Osteocyte (in vitro differentiated cells): ENCODE measurements at places on chromosomes 11 and 22.

DNA sequence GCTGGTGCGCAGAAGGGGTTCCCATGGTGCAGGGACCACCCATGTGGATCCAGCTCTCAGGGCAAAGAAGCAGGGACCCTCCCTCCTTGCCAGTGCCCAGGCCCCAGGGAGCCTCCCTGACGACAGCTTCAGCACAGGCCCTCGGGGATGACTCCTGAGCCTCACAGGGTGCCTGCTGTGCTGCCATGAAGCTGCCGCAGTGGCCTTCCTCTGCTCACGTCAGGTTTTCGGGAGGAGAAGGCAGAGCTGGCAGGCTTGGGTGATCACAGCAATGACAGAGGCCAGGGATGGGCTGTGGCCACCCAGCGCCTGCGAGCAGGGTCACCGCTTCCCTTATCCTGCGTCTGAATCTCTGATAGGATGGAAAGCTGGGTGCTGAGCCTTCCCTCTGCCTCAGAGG lies 276.2 kb downstream of the BRD1 start:
- DNase-seq, result no peak

DNA sequence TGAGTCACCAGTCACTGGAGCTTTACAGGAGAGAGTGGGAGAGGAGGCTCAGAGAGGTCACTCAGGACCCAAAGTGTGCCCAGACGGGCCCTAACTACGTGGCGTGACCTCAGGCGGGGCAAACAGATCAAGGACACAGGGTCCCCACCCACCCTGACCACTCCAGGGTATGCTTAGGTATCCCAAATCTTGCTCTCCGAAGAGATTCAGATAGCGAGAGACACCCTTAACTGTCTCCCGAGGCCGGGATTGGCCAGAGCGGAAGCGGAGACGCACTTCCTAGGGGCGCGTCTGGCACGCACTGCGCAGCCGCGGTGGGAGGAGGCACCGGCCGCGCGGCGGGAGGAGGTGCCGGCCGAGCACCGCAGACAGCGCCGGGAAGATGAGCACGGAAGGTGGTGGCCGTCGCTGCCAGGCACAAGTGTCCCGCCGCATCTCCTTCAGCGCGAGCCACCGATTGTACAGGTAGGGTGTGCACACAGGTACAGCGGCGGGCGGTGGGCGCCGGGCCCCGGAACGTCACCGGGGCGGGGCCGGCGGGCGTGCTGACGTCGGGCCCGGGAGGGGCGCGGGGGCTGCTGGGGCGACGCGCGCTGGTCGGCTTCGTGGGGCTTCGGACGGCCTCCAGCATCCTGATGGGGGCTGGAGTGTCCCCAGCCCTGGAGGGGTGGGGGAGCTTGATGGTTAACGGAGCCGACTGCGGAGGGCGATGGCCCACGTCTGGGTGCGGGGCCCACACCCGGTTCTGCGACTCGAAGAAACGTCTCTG lies at the start of gene PTS:
Gene PTS (plus strand): TSS at position 367 of the 769 bp plus-strand sequence. CDS start 16 bp downstream, at position 383.
- peak; percentile 95 for DNase-seq

DNA sequence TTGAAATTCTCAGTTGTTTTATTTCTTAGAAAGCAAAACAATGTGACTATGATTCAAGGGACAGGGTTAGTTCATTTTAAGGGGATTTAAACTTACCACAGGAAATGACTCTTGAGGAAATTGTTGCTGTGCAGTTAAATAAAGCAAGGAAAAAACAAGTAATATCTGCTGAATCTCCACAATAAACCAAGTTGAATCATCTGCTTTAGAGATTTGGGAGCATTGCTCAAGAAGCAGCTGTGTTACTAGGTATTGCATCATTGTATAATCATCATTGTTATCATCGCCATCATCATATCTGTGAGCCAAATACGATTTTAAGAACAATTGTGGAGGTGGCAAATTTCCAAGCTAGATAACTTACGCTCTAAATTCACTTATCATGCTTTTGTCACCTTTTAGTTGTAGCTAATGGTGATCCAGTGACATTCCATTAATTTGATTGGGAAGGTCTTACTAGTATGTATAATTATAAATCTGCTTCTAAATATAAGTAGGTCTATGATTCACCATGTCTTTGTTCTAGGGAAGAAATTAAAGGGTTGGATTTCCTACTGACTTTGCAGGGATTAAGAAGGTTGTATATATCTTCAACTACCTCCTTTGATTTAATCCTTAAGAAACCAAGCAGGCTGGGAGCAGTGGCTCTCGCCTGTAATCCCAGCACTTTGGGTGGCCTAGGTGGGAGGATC lies 19.9 kb downstream of the MMP10 start:
- DNase-seq, result no peak

DNA sequence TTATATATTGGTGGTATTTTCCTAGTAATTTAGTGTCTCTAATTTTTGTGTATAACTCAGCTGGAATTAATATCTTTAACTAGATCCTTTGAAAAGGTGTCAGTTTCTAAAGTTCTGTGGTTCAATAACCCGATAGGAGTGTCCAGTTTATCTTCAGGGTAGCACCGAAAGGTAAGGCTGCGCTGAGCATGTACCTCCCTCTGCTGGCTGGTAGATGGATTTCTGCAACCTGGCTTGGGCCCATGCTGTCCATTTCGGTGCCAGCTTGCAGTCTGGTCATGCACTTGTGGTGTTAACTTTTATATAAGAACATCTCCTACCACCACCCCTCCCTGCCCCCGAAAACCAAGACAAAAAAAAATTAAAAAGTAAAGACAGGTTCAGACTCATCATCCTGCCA lies 24.7 kb downstream of the EXT2 start:
- DNase-seq, result no peak

DNA sequence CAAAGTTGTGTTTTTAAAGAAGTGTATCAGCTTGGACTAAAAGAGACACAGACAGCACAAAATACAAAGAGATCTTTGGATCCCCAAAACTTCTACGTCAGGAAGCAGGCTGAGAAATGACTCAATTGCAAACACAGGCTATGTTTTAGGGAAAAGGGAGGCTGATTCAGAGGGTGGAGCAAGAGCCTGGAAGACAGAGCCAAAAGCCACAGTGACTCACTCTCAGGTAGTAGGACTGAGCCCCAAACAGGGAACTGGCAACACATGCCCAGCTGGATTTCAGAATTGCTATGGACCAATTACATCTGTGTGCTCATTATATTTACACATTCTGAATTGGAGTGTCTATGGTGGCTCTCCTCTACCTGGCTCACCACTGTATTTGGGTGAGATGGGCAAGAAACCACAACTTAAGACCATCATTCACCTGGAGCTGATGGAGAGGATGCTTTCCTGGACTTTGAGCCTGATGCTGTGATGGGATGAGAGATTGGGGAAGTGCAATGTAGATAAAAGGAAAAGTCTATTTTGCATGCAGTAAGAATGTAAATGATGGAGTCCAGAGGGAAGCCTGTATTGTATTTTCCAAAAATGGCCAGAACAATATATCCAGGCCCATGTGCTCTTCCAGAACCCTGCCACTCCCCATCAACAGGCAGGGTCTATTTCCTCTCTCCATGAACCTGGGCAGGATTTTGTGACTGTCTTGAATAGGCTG lies 20.8 kb upstream of the LINC01488 start:
- no peak for DNase-seq

DNA sequence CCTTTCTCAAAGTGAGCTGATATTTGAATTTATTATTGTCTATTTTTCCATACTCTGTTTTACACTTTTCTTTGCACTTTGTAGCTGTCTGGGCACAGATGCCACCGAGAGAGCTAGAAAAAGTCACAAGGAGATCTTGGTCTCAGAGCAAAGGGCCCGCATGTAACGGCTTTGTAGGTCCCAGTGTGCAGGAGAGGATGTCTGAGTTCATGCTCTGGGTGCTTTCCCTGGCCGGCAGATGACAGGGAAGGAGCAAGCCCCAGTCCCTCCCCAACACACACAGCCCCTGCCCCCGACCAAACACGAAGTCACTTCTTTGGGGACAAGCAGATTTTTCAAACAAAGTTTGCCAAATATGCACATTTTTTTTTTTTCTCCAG lies 55.8 kb downstream of the SMIM38 start:
- DNase-seq, result peak; percentile 17

DNA sequence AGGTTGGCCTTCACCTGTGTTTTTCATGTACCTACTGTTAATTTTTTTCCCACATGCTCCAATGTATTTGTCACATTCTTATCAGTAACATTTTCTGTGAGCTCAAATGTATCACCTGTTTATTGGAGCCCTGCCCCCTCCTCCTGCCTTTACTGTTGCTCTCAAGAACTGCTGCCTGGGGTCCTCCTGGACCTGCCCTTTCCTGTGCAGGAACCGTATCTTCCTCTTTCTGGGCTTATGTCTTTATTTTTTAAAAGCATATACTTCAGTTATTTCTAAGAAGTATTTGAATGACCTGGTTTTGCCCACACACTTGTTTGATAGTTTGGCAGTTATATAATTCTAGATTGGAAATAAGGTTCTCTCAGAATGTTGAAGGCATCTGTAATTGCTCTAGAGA lies 5.9 kb downstream of the FAM118B start:
- no peak for DNase-seq

DNA sequence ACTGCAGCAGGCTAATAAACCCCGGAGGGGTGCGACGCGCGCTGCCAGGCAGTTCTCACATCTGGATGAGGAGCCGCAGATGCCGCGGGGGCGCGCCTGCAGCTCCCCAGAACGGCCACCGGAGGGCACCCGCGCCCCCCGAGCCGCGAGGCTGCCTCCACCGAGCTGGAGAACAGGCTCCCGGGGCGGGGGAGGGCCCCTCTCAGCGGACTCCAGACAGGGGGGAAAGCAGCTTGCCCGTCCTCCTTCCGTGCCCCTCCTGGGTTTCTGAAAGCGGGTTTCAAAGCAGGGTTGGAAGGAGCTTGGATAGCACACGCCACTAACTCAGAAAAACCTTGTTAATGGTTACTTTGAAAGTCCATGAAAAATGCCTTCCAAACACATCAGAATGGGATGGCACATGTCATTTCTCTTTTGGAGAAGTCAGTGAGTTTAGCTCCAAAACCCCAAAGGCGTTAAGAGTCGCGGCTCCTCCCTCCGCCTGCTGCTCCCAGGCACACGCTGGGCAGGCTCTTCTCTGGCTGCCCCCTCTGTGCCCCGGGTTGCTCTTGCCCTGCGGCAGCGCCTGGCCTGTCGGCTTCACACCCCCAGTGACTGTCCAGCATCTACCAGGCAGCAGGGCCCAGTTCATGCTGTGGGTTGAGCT lies 317.8 kb downstream of the NTM start:
- peak; percentile 90 for DNase-seq

GRCh38 chr11:9745411-9746211 lies 81.7 kb downstream of the SWAP70 start:
- DNase-seq, result no peak

- peak; percentile 88 for DNase-seq
These were observed 2.7 kb downstream of the CRYBB3 start for GRCh38 chr22:25202290-25202921.

DNA sequence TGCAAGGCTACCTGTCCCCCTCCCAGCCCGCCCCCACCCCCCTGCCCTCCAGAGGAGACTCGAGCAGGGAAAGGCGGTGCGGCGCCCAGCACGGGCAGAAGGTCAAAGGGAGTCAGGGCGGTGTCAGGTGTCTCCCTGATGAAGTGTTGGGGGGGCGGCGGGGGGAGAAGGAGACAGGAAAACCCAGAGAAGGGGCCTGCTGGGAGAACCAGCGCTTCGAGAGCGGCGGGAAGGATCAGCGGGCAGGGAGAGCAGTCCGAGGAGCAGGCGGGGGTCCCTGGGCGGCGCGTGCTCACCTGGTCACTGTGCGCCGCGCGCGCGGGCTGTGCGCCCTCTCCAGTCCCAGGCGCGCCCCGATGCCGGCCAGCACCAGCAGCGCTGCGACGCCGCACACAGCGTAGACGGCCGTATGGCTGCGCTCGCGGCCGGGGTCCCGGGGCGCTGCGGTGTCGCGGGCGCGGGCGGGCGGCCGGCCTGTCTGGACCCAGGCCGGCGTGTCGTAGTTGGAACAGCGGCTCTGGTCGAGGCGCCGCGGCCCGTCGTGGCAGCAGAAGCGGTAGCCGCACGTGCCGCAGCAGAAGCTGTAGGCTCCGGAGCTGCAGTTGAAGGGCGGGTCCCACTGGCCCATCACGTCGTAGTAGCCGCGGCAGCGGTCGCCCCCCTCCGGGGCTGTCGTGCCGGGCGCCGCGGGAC lies 886 bp downstream of the SHISA8 start:
- no peak for DNase-seq

DNA sequence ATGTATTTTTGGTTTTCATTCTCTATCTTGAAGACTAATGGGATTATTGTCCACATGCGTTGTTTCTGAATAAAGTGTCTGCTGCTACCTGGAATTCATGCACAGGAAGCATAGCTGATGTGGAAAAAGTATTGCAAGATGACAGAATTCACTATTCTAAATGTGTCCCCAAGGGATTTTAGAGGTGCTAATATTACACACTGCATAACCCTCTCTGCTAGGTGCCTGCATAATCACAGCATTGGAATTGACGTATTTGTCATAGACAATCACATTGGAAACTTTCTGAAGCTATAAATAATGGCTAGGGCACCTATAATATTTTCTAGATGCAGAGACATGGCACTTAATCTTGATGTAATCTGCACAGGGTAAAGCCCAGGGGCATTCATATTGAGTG lies 496.1 kb downstream of the JRKL start:
- DNase-seq, result no peak

- DNase-seq, result no peak
These were observed 159.1 kb downstream of the WNT11 start for GRCh38 chr11:76047231-76047630.

DNA sequence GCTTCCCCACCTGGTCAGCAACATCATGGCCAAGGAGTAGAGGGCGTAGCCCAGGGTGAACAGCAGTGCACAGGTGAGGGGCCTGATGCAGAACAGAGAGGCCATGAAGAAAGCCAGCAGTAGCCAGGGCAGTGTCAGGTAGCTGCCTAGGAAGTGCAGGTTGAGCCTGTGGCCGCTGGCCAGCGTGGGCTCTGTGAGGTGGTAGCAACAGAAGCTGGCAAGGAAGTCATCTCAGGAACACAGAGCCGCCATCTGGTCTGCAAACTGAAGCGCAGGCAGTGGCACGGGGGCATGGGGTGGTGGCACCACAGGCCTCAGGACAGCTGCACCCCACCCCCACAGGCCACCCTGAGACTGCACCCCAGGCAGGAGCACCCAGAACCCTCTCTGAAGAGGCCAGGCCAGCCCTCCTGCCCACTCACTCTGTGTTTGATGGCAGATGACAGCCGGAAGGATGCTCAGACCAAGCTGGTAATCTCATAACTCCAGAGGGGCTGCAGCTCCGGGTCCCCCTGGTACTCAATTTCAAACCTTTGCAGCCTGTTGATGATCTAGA lies 95.3 kb downstream of the MED15 start:
- DNase-seq, result no peak

DNA sequence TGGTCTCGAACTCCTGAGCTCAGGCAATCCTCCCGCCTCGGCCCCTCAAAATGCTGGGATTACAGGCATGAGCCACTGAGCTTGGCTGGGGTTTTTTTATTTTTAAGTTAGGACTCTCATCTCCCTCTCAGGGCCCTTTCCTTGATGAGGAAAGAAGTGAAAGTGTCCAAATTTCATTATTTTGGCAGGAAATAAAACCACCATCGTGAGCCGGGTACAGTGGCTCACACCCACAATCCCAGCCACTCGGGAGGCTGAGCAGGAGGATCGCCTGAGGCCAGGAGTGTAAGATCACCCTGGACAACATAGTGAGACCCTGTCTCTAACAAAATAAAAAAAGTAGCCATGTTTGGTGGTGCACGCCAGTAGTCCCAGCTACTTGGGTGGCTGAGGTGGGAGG lies 99.4 kb downstream of the FBXO7 start:
- no peak for DNase-seq
